ENCODE measurements at places on chromosomes 4 and X. TPM values are rescaled to one million over a fixed set of nuclear protein-coding genes. Genes with fewer than 3 reads are reported as not detected.
A peak's percentile ranks its signal among the peaks of the same experiment; 100 is the strongest.

GRCh38 chr4:13910556-13910955 is 283.0 kb upstream of the BOD1L1 start:
- no peak for DNase-seq

GRCh38 chr4:127634181-127634580 is 1.4 kb downstream of the INTU start:
- DNase-seq = no peak

DNA sequence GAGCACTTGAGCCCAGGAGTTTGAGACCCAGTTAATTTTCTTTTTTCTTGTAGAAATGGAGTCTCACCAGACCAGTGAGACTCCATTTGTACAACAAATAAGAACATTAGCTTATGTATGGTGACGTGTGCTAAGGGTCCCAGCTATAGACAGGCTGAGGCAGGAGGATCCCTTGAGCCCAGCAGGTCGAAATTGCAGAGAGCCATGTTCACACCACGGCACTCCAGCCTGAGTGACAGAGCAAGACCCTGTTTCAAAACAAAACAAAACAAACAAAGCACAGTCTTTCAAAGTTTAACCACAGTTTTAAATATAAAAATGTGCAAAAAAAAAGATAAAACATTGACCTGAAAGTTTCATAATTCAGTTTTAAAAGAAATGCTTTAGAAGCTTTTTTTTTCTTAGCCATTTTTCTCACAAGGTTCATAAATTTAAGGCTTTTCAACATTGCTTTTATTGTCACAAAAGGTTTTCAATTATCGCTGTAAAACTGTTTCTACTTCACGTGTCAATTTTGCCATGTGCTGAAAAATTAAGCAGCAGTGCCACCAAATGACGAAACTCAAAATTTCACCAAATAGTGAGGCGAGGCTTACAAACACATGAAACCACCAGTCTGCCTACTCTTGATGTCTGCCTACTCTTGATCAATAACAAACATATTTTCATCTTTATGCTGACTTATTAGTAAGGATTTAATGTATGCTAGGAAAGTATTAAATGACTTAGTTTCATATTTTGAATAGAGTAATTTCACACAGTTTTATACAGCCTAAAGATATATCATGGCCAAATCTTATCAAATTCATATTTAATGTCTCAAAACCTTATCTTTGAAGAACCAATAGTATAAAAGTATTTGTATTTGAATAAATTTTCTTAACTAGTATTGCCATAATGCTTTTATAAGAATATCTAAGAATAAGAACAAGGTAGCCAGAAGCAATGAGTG is 126.3 kb downstream of the NEK1 start:
- peak; percentile 87 for DNase-seq

CLGN gene
- 1.6 TPM for total RNA-seq

DNA sequence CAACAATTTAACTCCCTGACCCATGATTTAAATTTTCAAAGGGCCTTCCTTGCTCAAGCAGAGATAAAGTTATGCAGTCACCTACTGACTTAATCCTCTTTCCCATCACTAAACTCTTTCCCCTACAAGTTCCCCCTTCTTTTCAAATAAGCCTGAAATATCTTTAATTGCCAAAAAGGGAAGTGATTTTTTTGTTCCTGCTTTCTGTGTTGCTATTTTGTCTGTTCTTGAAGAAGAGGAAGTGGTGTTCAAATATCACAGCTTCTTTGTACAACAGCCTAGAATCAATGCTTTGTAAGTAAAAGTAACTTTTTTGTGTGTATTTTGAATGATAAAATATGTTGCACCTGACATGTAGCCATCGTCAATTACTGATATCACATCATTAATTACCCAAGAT is 595.9 kb downstream of the CENPC start:
- DNase-seq = peak; percentile 49

CCDC120 gene
- 0.98 TPM for total RNA-seq

DNA sequence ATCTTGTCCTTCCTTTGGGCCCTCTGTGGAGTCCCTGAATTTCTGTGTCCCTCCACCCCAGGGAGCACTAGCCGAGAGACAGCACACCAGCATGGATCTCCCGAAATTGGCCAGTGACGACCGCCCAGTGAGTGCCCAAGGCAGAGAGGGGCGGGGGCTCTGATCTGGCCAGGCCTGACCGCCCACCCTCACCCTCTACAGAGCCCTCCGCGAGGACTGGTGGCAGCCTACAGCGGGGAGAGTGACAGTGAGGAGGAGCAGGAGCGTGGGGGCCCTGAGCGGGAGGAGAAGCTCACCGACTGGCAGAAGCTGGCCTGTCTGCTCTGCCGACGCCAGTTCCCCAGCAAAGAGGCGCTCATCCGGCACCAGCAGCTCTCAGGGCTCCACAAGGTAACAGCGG is 8.4 kb upstream of the UBA1 start:
- DNase-seq = no peak

- no peak for DNase-seq
Measured at GRCh38 chrX:44428989-44429627, 85.6 kb upstream of the EFHC2 start.

IL15 gene
- total RNA-seq = 4.5 TPM

XKRX gene
- 0.04 TPM for total RNA-seq

DNA sequence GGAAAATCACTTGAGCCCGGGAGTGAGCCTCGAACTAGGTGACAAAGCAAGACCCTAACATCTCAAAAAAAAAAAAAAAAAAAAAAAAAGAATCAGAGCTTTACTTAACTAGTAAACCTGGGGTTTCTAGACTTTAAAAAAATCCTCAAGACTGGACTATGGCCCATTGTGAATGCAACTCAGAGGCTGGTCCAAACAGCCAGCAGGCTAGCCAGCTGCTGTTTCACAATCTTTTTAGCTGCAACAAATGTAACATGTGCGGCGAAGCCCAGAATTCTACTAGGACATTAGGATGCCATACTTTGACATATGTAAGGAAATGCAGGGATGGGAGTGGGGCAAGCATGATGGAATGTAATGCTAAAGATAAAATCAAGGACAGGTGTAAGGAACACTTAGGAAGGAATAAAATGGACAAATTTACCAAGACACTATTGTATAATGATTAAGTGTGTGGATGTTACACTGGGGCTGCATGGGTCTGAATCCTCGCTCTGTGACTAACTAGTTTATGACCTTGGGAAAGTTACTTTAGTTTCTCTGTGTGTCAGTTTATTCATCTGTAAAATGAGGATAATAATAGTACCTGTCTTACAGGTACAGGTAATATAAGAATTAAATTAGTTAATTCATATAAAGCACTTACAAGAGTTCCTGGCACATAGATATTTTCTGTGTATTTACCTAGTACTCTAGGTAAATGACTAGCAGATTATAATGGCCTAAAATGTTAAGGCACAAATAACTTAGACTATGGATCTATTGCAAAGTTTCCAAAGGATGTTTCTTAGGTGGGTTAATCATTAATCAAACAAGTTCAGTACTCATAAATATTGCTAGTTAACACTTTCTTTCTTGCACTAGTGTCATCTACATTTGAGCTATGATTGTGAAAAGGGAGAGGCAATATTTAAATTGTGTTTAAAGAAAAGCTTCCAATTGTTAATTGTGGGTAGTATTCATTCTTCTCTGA is 49.5 kb downstream of the HELQ start:
- DNase-seq = no peak

- no peak for DNase-seq
Measured at GRCh38 chr4:140092094-140092851, 61.7 kb downstream of the MAML3 start.

TRIM75 gene
- total RNA-seq = 0.09 TPM

VEGFD gene
- 0.44 TPM for total RNA-seq

DNA sequence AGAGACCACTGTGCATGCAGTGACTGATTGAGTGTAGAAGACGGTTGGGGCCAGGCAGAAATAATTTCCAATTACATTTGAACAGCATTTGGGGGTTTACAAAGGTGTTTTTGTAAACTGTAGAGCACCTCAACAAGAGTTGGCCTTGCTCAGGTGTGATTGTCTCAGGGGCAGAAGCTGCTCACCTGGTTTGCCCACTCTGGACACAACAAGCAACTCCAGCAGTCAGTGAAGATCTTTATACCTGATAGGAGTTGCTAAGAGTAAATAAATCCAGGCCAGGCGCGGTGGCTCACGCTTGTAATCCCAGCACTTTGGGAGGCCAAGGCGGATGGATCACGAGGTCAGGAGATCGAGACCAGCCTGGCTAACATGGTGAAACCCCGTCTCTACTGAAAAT is 221.3 kb downstream of the RAB28 start:
- DNase-seq = no peak

DNA sequence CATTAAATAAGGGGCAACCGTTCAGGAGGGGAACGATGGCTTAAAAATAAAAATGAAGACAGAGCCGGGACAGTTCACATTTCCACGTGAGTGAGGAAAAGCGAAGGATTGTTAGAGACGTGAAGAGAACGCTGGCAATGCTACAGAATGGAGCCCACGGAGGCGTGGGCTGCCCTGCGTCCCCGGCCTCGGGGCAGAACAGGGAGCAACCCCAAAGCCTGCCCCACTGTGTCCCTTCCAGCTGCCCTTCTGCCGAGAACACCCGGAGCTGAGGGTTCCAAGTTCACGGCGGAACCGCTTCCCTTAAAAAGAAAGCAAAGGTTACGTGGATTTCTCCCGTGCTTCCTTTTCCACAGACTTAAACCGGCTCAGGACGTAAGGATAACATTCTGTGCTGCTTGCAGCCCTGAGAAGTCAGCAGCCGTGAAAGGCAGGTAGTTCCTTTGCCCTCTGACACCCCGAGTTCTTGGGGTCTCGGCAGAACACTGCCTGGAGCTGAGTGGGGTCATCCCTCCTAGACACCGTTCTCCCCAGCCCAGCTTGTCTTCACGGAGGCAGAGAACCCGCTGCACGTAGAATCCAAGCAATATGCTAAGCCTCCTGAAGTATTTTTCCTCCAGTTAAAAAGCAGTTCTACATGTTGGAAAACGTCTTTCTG is 14.2 kb downstream of the DHRSX start:
- DNase-seq = no peak

GRCh38 chr4:55947254-55947882 is 1.4 kb upstream of the CEP135 start:
- DNase-seq = peak; percentile 46

DNA sequence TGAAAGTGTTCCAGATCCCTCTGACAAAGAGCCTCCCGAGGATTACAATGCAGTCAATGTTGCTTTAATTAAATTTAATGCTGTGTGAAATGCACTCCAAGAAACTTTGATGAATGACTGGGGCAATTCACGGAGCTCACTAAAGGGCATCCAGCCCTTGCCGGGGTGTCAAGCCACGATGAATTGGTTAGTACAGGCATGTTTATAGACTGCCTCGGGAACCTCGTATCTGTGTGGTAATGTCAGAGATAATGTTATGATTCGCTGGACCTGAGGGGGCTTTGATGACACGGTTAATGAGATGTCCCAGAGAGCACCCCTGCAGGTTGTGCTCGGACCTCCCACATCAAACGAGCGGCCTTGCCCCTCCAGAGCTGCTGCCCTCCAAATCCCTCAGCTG is 428.8 kb downstream of the NKX6-1 start:
- DNase-seq = no peak

- DNase-seq = no peak
Measured at GRCh38 chrX:150159537-150159936, 203.6 kb upstream of the MAMLD1 start.

- DNase-seq = no peak
Measured at GRCh38 chr4:2786152-2786671, 6.7 kb upstream of the SH3BP2 start.

DNA sequence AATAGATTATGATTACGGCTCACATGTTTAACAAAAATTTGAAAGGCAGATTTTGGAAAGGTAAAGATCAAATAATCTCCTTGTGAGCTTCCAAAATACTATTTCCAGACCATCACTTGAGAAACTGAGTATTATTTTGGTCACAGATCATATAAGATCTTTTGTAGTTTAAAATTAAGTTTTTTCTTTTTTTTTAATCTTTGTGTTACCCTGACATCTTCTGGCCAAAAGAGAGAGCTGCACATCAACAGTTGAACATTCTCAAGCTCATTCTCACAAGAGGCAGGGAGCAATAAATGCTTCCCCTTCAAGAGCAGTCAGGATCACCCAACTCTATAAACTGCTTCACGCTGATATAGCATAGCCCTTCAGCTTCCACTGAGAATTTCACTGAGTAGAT is 15.9 kb downstream of the TMEM192 start:
- peak; percentile 37 for DNase-seq

DNA sequence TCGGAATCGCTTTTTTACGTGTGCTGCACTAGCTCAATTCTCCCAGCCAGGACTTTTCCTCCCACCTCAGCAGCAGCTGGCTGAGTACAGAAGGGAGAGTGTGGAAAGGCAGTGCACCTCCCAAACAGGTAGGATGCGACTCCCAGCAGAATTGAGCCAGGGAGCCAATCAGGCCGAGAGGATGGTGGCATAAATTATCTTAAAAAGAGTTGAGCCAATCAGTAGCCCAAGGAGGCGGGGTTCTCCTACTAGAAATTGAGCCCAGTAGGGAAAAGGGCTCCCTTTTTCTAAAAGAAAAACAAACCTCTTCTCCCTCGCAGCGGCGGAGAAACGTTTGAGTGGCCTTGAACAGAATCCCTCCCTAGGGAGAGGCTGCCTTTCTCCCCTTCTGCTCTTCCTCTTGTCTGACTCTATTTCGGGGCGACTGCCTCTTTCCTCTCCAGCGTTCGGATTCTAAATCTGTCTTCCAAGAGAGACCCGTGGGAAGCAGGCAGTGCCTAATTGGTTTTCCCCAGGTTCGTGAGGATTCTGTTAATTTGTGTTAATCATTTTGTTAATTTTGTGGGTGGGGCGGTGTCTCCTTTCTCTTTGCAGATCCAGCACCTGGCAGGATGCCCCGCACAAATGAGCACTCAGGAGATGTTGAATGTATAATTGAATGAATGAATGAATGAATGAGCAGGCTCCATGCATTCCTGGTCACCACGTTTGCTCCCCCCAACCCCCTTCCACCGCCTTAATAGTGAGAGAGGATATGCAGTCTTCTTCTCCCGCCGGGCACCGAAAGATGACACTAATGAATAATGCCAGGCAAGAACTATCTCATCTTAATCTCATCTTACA is at the start of gene GABRG1:
Gene GABRG1 (minus strand): TSS at position 142 of the 843 bp plus-strand sequence. CDS start 141 bp downstream, at position 1.
- peak; percentile 15 for DNase-seq

EDNRA gene
- total RNA-seq = 24.0 TPM

GRCh38 chr4:76872556-76872955 is 25.4 kb downstream of the SOWAHB start:
- DNase-seq = no peak

- no peak for DNase-seq
Measured at GRCh38 chr4:186829740-186830449, 106.2 kb upstream of the FAT1 start.

GRCh38 chrX:72395237-72395636 is 89.5 kb upstream of the CITED1 start:
- DNase-seq = peak; percentile 73

GRCh38 chr4:74013264-74013663 is 14.8 kb upstream of the CXCL5 start:
- DNase-seq = no peak

MAGEB18 gene
- not detected for total RNA-seq

GRCh38 chr4:120065974-120066516 is 603 bp downstream of the MAD2L1 start:
- DNase-seq = no peak

- DNase-seq = peak; percentile 23
Measured at GRCh38 chrX:150361777-150362351, 1.3 kb upstream of the MAMLD1 start.

DNA sequence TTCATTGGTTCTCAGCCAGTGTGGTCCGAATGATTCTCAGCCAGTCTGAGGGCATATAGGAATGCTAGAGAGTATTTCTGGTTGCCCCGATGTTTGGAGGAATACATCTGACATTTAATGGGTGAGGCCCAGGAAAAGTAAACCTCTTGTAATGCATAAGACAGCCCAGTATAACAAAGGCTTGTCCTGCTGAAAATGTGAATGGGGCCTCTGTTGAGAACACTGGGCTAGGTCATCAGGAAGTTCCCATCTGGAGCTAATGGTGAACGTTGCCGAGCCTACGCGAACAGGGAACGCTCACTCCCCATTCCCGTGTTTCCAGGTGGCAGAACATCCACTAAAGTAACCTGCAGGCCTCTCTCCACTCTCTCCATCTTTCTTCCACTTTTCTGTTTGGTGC is 132.0 kb upstream of the CLNK start:
- DNase-seq = no peak

Measured in muscle of leg (tissue), 16 donors.